ENCODE measurements at places on chromosomes 2 and 18.

DNA sequence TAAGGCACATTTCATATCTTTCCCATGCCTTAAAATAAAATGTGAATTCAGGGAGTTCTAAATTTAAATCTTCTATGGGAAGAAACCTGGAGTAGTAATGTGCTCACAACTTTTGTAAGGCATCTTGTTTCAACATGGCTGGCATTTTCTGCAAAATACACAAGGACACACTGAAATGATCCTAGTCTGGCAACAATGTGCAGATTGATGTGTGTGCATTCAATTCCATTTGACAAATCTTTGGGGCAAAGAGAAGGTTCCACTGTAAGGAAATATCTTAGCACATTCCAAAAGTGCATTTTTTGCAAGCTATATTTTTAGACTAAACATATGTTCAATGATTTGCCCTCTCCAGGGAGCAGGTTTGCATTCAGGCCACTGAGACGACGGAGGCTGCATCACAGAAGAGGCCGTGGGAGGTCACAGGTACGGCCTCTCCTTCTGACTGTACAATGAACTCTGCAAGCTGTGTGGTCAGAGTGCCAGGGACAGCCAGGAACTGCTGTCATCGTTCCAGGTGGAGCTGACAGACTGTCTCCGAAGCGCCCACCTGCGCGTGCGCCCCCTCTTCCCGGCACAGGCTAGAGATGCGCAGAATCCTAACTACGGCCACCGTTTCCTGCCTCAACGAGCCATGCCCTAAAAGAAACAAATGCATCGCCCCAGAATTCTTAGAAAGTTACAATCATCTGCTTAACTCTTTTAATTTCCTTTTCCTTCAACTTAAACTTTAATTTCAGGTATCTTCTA, 149.2 kb upstream of the POU3F3 start:
- no peak for DNase-seq

DNA sequence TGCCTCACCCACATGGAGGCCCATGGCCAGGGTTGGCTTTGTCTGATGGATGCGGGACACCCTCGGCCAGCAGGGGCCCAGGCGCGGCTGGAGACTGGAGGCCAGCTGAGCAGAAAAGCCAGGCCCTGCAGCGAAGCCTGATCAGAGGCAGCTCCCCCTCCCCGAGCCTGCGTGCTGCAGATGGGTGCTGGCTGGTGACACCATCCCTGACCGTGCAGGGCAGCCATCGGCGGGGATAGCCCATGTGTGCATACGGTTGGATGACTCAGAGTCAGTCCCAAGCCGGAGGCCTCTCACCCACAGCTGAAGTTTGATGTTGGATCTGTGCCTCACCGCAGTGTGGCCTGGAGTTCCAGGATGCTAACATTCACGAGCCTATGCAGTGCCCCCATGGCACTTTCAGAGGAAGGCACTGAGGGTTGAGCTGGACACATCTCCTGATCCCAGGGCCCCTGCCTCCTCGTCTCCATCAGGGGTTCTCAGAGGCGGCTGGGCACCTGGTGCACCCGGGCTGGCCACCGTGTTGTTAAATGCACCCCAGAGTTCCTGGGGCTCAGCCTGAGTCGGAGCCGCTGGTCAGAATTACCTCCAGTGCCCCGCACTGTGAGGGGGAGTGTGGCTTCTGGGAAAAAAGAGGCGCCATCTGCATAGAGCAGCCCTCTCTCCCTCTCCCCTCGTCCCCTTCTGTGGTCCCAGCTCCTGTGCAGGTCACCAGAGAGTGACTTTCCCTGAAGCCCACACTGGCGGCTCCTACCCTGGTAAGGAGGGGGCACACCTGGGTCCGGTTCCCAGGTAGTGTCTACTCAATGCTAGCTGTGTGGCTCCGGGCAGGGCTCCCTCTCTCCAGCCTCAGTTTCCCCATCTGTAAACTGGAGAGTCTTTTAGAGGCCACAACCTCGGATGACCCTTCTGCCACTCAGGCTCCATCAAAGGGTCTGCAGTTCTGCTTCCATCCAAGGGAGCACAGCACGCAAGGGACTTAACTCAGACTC, 19.4 kb upstream of the KIF1A start:
- DNase-seq: no peak

GRCh38 chr2:218261423-218262236, 815 bp downstream of the GPBAR1 start:
- DNase-seq: no peak

DNA sequence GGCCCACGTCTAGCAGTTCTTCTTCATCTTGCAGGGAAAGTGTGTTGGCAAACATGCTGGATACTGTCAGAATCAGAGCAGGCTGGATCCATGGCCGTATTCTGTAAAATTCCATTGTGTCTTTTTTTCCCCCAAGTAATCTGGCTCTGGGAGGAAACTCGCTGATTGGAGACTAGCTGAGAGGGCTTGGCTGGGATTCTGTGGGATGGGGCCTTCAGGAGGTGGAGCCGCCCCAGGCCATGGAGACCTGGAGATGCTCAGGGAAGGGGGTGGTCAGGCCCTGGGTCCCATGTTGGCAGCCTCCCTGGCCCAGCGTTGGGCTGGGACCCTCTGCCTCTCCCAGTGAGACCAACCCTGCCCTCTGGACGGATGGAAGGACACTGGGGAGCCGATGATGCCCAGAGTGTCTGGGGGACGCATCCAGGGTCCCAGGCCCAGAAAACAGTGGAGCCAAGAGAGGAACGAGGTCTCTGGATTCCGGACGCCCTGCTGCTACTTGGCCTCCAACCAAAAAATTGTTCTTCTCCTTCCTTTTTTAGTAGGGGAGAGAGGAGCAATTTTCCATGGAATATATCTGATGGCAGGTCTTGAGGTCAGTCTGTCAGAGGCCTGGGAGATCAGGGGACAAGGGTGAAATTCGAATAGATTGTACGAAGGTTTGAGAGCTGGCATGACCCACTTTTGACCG, 114.5 kb downstream of the AGAP1 start:
- DNase-seq: no peak

GRCh38 chr2:235066895-235067294, 115.1 kb downstream of the SH3BP4 start:
- DNase-seq: no peak

DNA sequence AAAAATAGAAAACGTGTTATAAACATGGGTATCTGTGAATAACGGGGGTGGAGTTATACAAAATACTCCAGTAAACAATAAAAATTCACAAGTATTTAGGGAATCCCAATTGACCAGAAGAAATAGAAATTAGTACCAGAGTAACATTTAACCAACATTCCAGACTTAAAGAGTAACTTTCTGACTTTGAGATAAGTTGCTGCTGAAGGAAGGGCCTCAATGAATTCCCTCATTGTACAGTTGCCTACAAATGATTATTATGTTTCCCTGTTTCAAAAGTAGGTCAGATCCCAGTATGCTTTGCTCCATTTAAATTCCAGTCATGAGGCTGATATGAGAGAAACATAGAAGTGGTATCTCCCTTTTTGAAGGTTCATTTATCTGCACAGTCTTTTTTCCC, 88.3 kb upstream of the KCNH7 start:
- DNase-seq: no peak

GRCh38 chr2:85737961-85738360, 15.8 kb upstream of the ATOH8 start:
- no peak for DNase-seq

GRCh38 chr2:113875135-113875534, 14.8 kb upstream of the ACTR3 start:
- no peak for DNase-seq

DNA sequence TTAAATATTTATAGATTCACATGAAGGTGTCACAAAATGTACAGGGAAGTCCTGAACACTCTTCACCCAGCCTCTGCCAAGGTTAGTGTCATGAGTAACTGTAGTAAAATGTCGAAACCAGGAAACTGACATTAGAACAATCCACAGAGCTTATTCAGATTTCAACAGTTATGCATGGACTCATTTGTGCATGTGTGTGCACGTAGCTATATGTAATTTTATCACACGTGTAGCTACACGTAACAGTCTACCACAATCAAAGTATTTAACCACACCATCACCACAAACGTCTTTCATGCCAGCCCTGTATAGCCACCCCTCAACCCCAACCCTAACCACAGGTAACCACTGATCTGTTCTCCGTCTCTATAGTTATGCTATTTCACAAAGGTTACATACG, 211.7 kb upstream of the REV1 start:
- no peak for DNase-seq

- no peak for DNase-seq
These were observed 177.4 kb downstream of the TWIST2 start for GRCh38 chr2:239025096-239025801.

GRCh38 chr2:118814368-118814767, 33.1 kb downstream of the EN1 start:
- DNase-seq: no peak
